ENCODE measurements at places on chromosomes 6 and 20. TPM values are rescaled to one million over a fixed set of nuclear protein-coding genes. Genes with fewer than 3 reads are reported as not detected.
A peak's percentile ranks its signal among the peaks of the same experiment; 100 is the strongest.

GRCh38 chr6:141726248-141726647 lies 406.5 kb upstream of the GJE1 start:
- no peak for DNase-seq

DNA sequence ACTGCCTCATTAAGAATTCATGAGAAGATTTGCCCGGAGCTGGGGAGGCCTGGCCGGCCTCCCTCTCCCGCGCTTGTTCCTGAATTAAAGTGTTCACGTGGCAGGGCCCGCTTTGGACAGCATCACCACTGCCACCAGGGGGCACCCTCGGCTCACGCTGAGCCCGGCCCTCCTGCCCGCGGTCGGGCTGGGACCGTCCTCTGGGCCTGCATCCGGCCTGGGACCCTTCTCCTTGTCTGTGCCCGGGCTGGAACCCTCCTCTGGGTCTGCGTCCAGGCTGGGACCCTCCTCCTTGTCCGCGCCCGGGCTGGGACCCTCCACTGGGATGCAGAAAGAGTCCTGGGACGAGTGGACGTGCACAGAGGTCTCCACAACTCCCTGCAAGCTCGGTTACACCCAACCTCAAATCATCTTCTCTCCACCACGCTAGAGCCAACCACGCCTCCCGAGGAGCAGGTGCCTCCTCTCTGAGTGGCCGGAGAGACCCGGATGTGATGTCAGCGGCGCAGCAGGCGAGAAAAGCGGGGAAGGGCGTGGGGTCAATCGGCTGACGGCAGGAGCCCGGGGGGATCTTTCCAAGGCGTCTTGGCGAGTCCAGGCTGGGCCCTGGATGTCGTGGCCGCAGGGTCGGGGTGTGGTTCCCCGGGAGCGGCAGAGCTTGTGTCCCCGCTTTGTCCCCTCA lies 50.9 kb upstream of the DACT2 start:
- DNase-seq, result peak; percentile 50

- no peak for DNase-seq
These were observed 126.5 kb upstream of the RIPOR2 start for GRCh38 chr6:25062070-25062811.

GRCh38 chr6:57822896-57823358 lies 505.5 kb downstream of the PRIM2 start:
- no peak for DNase-seq

DNA sequence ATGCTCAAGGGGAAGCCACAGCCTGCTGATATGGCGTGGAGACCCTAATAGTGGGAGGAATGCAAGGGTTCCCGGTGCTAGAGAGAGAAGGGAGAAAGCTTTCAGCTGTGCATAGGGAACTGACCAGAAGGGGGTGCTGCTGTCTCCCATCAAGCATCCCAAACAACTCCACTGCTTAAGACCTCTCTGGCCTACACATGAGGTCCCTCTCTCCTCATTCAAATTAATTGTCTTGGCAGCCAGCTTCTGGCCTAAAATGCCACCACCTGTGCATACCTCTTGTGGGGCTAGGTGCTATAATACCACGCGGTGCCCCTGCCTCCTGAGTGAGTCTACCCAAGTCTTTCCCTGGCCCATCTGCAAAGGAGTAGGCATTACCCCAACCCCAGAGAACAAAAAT lies 14.5 kb downstream of the ADISSP start:
- DNase-seq, result peak; percentile 68

- DNase-seq, result no peak
These were observed 9.6 kb downstream of the HLA-A start for GRCh38 chr6:29951882-29952281.

DNA sequence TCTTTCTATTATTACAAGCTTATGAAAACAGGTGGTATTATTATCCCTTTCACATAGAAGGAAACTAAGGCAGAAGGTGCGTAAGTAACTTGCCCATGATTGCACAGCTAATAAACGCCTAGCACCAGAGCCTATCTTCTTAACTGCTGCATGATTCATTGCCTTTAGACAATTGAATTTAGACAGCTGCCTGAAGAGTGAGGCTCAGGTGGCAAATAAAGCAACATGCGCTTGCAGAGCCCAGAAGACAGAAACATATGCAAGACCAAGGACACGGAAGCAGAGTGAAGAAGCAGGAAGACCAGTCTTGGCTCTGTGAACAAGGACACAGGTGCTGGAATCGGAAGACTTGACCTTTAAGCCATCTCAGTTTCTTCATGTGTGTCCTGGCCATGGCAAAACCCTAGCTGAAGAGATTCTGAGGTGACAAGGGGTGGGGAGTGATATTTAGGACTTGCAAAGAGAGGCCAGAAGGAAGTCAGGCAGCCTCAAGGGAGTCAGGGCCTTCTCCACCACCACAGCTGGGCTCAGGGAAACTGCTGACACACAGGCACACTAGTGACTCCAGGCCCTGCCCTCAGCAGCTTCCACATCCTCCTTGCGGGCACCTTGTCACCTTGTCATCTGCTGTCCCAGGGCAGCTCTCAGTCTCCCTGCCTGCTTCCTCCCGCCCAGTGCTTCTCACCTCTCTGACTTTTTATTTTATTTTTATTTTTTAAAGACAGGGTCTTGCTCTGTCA lies 91.7 kb upstream of the SLC22A16 start:
- no peak for DNase-seq

JPH2 gene
- total RNA-seq, result 15.5 TPM

GRCh38 chr20:9565910-9566550 lies 51.6 kb downstream of the LAMP5 start:
- DNase-seq, result no peak

DEK gene
- total RNA-seq, result 155 TPM

PPP1R16B gene
- total RNA-seq, result 0.12 TPM

DNA sequence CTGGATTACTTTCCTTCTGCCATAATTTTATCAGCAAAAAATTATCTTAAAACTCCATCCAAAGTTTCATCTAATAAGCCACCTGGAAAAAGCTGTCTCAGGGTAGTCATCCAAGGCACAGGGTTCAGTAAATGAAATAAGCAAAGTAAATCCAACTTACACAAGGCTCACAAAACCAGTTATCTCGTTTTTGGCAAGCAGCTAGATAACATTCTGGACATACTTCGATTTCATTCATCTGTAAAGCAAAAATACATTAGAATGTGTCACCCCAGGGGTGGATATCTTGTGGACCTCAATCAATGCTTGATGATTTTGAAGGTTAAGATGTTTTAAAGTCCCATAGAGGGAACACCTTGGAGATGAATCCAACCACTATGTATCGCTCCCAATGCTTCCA lies 73.1 kb downstream of the ZMYND8 start:
- no peak for DNase-seq

GHRH gene
- not detected for total RNA-seq

GRCh38 chr6:138805016-138805765 lies 9.3 kb downstream of the ECT2L start:
- DNase-seq, result no peak

DEFB124 gene
- total RNA-seq, result not detected

NEU1 gene
- total RNA-seq, result 31.7 TPM

MYBL2 gene
- total RNA-seq, result 103 TPM

- peak; percentile 14 for DNase-seq
These were observed 73.3 kb upstream of the SASH1 start for GRCh38 chr6:148269386-148269785.

BHLHE23 gene
- not detected for total RNA-seq

TMC2 gene
- not detected for total RNA-seq

DNA sequence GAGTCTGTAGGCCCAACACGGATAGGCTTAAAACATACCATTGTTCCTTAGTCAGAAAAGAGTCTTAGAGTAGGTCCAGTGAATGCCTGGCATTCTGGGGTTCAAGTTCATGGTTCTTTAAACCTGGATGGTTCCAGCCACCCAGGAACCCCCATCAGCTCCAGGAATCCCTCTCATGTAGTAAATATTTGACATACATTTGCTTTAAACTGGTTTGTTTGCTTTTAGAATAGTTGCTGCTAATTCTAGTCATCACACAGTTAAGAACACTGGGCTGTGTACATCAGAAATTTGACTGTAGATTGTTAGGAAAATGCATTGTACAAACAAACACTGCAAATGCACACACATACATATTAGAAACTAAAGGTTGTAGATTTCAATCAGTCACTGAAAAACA lies 30.6 kb upstream of the PBOV1 start:
- no peak for DNase-seq

- DNase-seq, result peak; percentile 90
These were observed 108.2 kb upstream of the GMDS start for GRCh38 chr6:2353412-2354137.

TOP1 gene
- total RNA-seq, result 56.8 TPM

HLA-DQA1 gene
- not detected for total RNA-seq

AGER gene
- total RNA-seq, result 5.0 TPM

GRCh38 chr6:34491091-34491430 lies 25.2 kb downstream of the PACSIN1 start:
- no peak for DNase-seq

DNA sequence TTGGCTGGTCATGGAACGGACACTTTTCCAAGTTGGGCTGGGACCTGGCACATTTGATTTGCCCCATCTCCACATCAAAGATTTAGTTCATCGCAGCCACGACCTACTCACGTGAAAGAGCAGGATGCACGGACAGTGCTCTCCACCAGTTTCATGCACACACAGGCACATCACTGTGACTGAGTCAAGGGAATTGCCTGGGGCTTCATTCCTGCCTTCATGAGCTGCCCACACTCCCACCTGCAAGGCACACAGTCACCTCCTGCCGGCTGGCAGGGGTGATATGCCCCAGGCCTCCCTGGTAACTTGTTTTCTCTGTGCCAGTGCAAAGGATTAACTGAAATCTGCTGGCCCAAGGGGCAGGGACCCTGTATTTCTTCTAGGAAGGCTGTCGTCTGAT lies 23.3 kb upstream of the CST1 start:
- peak; percentile 45 for DNase-seq

NR2E1 gene
- not detected for total RNA-seq

DNA sequence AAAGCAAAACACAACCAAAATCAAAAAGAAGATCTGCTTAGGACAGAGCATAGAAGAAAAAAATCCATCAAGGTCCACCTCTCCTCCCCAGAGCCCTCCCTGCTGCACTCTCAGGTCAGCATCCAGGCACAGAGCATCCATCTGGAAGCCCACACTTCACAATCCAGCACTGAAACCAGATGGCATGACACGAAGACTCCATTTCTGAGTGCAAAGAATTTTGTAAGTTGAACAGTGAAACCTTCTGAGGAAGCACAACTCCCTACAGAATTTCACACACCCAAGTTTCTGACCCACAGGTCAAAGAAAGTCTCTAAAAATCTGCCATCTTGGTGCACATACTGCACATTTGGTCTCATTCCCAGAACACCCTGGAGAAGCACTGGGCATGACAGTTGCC lies 128.8 kb upstream of the STXBP5 start:
- DNase-seq, result no peak
